ENCODE measurements at places on chromosomes 13 and 19.
A peak's percentile ranks its signal among the peaks of the same experiment; 100 is the strongest.

DNA sequence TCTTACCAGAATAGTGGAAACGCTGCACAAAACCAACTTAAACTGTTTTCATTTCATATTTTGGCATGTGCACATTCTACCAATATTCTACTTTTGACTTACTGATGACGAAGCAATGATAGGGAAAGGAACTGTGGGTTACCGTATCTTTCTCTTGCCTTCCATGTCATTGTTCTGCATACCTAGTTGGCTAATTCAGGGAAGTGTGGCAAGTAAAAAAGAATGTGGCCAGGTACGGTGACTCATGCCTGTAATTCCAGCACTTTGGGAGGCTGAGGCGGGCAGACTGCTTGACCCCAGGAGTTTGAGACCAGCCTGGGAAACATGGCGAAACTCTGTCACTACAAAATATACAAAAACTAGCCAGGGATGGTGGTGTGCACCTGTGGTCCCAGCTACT is 108.2 kb downstream of the SIPA1L3 start:
- no peak for DNase-seq

DNA sequence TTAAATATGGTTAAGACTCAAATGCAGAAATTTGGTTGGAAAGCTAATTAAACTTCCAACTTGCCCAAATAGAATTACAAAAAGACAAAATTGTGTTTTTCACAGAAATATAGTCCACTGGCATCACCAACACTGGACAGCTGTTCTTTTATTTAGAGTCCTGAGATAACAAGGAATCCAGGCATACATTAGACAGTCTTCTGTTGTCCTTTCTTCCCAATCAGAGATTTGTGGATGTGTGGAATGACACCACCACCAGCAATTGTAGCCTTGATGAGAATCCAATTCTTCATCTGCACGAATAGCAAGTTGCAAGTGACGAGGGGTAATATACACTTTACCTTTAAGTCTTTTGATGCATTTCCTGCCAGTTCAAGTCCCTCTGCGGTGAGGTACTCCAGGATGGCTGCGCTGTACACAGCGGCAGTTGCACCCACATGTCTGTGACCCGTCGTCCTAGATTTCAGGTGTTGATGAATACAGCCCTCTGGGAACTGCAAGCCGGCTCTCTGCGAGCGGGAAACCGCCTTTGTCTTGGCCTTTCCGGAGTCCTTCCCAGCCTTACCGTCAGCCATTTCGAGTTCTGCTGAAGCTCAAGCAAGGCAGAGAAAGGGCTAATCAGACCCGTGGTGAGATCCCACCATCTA is 14.7 kb downstream of the UBAC2 start:
- DNase-seq = no peak

DNA sequence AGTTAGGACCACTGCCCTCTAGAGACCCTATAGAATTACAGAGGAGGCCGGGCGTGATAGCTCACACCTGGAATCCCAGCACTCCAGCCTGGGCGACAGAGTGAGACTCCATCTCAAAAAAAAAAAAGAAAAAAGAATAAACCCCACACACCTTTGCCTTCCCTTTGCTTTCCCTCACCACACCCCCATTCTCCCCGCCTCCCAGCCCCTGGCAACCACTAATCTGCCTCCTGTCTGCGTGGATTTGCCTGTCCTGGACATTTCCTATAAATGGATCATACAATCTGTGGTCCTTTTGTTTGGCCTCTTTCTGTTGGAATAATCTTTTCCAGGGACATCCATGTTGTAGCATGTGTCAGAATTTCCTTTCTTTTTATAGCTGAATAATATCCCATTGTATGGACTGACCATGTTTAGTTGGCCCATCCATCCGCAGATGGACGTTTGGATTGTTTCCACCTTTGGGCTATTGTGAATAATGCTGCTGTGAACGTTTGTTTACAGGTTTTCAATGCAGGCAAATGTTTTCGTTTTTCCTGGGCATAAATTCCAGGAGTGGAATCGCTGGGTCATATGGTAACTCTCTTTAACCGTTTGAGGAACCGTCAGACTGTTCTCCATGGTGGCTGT is 15.3 kb downstream of the NACC1 start:
- DNase-seq = no peak

DNA sequence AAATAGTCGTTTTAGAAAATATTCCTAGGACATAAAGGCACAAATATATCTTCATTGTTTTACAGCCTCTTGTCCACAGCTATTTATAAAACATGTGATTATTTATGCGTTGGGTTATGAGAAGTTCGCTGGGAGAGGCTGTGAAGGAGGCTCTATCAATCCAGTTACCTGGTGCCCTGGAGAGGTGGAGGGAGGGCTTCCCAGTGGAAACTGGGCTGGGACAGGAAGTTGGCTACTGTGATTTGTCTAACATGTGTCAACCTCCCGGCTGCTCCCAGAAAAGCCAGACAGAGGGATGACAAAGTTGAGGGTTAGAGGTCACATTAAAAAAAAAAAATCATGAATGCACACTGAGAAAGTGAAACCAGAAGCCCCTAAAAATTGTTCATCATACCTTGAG is 346.5 kb downstream of the ZNF536 start:
- no peak for DNase-seq

GRCh38 chr19:39996218-39996810 is 546 bp upstream of the ZNF546 start:
- peak; percentile 44 for DNase-seq

GRCh38 chr13:91347996-91348905 is 764 bp downstream of the MIR17HG start:
- DNase-seq = no peak

DNA sequence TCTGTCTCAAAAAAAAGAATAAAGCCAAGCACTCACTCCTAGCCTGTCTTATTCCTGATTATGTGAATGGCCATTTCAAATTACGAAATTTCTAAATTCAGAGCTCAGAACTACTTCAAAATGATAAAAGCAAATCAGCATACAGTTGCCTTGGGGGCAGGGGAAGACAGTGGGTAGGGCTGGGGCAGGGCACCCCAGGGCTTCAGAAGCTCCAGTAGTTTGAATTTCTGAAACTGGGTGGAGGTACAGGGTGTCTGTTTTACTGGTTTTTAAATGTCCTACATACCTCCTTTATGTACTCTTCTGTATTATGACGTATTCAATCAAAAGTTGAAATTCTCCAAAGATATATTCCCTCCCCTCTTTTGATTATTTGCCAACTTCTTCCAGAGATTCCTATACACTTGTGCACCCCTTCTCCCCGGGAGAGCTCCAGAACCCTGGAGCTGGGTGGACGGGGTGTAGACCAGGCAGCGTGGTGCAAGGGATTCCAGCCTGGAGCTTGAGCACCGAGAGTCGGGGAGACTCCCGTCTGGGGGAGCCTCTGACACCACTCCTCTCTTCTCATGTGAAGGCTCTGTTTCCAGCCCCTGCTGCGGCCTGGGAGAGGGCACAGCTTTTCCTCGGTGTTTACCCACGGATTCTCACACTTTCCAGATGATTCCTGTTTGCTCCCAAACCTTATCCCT is 84.7 kb upstream of the GPR183 start:
- DNase-seq = no peak
